Activated naive CD4-positive, alpha-beta T cell treated with anti-CD3 and anti-CD28 coated beads for 36 hours (primary cell): ENCODE measurements at places on chromosomes 7 and 10.
A peak's percentile ranks its signal among the peaks of the same experiment; 100 is the strongest.

- DNase-seq = peak; percentile 30
These were observed at the start of gene PDLIM1 for GRCh38 chr10:95290461-95291364. Gene PDLIM1, minus strand, starts transcription at chr10:95291003. Its CDS starts 88 bp downstream, at chr10:95290915.

DNA sequence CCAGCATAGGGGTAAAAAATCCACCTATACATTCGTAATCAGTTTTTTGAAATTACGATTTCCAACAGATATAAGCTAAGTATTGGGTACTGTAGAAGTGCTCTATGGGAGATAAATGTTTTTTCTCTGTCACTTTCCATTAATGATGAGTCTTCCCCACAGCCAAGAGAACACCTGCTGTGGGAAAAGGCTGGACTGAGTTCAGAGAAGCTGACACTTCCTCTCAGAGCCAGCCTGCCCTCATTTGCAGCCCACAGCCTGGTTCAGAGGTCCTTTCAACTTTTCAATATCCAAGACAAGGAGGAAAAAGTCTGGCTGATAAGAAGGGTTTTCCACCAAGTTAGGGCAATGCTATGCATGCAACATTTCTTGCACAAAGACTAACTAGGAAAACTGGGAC lies 64.5 kb upstream of the DNAJB12 start:
- DNase-seq = no peak

- DNase-seq = no peak
These were observed 24.1 kb downstream of the KAZALD1 start for GRCh38 chr10:101085846-101086245.

- no peak for DNase-seq
These were observed 2.7 kb upstream of the NRG3 start for GRCh38 chr10:81872206-81872862.

GRCh38 chr7:137403353-137403695 lies 59.8 kb upstream of the PTN start:
- DNase-seq = no peak

GRCh38 chr7:39958038-39958437 lies 8.0 kb downstream of the CDK13 start:
- DNase-seq = no peak

DNA sequence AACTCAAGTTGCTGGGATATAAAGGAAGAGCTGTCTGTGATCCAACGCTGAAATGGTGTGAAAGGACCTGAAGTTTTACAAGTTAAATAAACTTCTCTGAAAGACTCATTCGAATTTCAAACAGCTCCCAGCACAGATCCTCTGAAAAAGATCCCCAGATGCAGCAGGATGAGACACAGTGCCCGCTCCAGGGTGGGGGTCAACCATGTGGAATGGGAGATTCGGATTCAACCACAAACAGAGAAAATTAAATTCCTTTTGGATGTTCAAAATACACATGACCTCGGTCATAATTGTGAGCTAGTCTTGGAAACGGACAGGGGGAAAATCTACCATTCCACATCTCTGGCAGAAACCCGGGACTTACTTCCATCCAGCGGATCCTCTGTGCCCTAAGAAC lies 119.6 kb downstream of the PRKAG2 start:
- no peak for DNase-seq

- DNase-seq = no peak
These were observed 106.3 kb downstream of the C10orf105 start for GRCh38 chr10:71613261-71613777.

- DNase-seq = peak; percentile 75
These were observed 83.1 kb downstream of the CTNNA3 start for GRCh38 chr10:67612577-67613537.

DNA sequence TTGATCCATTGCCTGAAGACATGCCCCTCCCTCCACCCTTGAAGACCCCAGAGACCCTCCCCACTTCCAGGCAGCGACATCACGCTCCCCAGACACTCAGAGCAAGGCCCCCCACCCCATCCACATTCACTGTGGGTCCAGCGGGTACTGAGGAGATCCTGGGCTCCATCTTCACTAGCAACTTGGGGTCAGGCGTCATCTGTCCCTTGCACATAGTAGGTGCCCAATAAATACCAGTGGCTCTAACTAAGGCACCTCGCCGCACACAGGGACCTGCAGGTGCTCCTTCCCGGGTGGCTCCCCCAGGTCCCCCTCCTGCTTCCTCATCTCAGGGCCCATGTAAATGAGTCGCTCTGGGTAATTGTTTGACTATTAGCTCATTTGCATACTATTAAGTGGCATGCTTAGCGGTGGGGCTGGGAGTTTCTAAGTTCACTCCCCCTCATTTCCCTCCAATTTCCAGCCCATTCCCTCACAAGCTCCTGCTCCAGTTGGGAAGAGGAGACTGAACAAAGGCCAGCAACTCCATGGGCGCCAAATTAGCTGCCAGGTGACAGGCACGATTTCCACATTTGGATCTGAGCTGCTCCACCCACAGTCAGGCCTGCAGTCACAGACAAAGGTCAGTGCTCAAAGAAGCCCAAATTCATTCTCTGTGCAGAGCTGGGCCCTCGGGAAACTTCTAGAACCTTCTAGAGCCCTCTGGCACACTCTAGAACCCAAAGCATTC lies 29.7 kb downstream of the EBF3 start:
- DNase-seq = no peak

- no peak for DNase-seq
These were observed 190.7 kb upstream of the GPR26 start for GRCh38 chr10:123475466-123475865.

GRCh38 chr7:115145512-115145911 lies 223.6 kb downstream of the MDFIC start:
- DNase-seq = no peak

DNA sequence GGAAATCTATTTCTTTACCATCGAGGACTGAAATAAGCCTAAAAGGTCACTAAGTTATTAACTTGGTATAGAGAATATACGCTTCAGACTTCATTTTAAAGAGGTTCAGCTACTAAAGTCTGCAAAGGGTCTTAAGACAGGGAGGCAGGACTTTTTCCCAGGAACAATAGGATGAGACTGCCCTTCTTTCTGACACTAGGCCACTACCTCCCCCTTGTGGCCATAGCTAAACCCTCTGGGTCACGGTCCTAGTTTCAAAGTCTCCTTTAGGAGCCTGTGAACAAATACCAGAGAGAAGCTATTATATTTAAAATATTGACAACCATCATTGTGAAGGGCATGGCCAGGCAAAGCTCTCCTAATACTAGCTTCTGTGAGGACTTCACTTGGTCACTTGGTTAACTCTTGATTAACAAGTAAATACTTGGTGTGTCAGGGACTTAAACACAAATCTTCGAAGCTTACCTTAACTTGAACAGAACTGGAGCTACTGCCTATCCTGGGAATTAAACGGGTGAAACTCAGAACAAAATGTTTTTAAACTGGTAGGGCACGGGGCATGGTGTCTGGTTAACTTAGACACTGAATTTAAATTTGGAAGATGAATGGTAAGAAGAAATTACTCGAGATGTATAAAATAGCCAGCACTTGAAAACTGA lies 75.6 kb downstream of the CCDC6 start:
- DNase-seq = peak; percentile 33

- no peak for DNase-seq
These were observed 141.5 kb upstream of the DKK1 start for GRCh38 chr10:52172581-52172980.

DNA sequence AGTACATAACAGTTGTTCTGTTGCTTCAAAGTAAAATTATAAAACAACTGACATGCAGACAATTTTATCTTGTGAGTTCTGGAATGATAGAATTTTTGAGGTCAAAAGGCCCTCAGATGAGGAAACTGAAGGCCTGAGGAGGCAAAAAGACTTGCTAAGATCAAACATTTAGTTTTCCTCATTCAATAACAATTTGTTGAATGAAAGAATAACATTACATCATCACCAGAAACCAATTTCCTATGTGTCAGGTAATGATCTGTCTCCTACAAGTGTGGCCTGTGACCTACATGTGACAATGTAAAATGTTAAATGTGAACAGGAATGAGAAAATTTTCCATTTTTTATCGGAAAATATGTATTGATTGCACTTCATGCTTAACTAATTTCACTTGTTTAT lies 16.6 kb upstream of the ASB4 start:
- no peak for DNase-seq

DNA sequence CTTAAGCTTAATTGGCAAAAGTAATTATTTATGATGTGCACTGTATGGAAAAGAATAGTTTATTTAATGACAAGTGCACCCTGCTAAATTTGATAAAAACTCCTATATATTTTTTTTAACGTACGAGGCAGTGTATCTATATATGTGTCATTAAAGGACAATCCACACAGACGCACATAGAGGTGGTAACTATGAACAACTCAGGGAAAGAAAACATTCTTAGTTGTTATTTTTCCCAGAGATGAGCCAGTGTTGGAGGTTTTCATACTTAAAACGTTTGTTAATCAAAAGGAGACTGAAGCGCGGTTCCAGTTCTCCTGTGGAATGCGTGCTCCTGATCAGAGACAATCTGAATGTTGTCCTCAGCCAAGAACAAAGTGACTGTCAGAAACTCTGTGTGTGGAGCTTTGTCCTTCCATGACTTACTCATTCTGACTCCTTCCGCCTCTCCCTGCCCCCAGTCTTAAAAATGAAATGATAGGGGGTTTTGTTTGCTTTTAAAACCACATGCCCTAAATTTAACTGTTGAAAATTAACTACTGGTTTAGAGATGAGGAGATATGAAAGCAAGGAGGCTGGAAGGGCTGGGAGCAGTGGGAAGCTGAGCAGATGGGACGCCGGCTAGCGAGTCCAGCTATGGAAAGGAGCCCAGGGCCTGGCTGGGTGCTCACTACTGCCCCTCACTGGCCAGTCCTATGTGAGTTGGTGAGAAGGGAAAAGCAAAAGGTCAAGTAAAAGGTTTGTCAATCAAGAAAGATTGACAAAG lies 99.6 kb downstream of the SVIL start:
- DNase-seq = no peak

- DNase-seq = no peak
These were observed 9.9 kb downstream of the SOSTDC1 start for GRCh38 chr7:16455591-16455990.

DNA sequence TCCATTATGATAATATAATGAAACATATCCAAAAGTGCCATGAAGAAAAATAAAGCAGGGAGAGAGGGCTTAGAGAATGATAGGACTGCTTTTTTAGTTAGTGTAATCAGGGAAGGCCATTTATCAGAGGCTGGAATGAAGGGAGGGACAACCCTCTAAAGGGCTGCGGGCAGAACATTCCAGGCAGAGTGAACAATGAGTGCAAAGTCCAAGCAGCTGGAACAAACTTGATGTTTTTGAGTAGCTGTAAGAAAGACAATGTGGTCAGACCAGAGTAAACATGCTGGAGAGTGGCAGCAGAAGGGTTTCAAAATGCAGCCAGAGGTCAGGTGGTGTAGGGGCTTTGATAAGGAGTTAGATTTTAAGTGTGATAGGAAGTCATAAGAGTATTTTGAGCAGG lies 65.6 kb upstream of the CCDC6 start:
- DNase-seq = no peak

- no peak for DNase-seq
These were observed 143.4 kb upstream of the ZNF92 start for GRCh38 chr7:65230231-65230630.

DNA sequence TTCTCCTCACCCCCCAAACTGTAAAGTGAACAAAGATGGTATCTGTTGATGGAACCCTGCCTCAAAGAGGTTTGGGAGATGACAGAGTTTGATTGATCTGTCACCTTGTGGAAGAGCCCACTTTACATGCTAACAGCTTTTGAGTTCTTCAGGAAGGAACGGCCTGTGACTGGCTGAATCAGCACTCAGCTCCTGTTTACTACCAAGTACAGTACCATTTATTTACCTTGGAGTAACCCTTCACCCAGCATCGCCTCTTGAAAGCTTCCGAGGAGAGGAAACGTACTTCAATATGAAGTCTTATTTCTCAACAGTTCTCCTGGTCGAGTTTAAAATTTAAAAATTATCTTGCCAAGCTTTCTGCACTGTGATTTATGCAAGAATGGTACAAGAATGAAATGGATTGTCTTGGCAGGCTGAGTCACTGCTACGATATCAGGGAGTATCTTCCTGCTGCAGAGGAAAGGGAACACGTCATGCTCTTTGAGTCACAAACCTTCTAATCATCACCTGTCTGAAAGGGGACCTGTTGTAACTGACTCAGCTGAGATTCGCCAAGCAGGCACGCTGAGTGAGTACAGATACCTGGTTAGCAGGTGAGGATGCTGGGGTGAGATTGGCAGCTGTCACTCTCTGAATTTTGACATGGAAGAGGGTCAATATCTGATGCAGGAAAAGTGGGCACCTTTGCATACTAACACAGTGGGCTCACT lies 30.1 kb downstream of the KLF6 start:
- DNase-seq = peak; percentile 36
